ENCODE measurements at places on chromosomes 6 and 20.

- DNase-seq = no peak
Measured at GRCh38 chr6:111743360-111743759, 129.9 kb downstream of the FYN start.

DNA sequence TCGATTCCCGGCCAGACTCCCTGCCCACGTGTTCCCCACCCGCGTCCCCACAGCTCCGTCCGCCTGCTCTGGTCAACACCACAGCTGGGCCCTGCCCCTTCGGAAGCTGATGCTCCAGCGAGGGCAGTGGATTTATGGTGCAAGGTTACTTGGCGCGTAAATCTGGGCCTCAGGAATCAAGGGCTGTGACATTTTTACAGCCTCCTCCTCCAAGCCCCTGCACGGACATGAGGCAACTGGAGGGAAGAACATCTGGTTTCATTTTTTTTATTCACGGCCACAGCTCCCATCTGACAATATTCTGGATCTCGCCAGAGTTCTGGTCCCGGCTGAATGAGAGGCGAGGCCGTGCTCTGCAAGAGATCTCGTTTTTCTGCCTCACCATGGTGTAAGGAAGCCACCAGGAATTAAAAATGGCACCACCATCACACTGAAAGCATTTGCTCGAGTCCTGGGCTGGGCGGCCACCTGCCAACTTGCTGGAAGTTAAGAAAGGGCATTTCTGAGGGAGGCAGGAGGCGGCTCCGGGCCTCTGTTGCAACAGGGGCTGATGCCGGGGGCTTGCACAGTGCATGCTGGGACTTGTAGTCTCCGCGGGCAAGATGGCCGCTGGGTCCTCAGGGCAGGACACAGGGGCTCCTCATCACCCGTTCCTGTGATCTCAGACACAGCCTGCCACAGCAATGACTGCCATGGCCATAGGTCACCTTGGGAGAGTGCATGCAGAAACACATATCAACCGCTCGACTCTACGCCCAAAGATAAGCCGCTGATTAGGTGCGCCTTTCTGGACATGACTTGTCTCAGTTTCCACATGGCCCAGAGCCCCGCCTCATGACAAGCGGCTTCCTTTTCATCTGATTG, 148.5 kb downstream of the LY86 start:
- no peak for DNase-seq

DNA sequence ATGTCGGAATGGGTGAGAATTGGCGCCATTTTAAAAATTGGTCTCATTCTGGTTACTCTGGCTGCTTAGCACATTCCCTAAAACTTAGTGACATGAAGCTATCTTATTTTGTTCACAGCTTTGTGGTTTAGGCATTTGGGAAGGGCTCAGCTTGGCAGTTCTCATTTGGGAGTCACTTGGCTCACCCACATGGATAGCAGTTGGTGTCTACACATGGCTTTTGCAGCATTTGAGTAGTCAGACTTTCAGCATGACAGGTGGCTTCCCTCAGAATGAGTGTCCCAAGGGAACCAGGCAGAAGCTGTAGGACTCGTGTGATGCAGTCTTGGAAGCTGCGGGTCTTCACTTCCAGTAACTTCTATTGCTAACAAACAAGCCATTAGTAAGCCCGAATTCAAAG, 64.6 kb downstream of the UST start:
- DNase-seq = no peak

DNA sequence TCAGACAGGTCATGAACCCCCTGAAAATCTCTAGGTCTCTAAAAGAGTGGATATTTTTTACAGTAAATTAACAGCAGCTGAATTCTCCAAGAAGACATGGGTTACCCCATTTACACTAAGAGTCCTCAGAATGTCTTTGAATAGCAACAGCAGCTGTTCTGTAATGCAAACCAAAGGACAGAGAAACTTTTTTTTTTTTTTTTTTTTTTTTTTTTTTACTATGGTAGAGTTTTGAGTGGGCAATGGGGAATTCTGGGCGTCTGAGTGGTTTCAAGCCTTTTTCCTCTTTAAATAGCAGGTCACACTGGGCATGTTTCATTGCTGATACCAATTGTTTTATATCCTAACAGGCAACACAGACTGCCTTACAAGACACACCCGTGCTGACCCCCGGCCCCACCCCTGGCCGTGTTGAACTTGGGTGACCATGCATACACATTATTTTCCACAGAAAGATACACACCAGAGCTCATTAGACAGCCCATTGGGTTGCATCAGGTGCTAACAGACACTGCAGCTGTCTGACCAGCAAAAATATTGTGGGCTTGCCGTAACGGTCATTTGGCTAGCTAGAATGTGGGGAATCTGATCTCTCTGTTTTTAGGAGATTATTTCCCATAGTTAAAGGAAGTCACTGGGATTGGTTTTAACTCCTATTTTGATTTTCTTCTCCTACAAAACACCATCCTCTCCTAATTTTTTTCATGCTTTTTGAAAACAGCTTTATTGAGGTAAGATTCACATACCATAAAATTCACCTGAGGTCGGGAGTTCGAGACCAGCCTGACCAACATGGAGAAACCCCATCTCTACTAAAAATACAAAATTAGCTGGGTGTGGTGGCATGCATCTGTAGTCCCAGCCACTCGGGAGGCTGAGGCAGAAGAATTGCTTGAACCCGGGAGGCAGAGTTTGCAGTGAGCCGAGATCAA, 26.7 kb upstream of the IRF4 start:
- no peak for DNase-seq

Measured in brain microvascular endothelial cell (primary cell).